ENCODE measurements at places on chromosomes 11 and 22. TPM values are rescaled to one million over a fixed set of nuclear protein-coding genes. Genes with fewer than 3 reads are reported as not detected.

Gene NLRX1
- total RNA-seq = 30.4 TPM

Gene SLC1A2
- 19.2 TPM for total RNA-seq

GRCh38 chr22:23393721-23394320 is 186.3 kb downstream of the IGLL1 start:
- no peak for DNase-seq

GRCh38 chr11:46352063-46352841 is 5.0 kb downstream of the DGKZ start:
- DNase-seq = peak; percentile 71

GRCh38 chr11:125401235-125401634 is 94.8 kb downstream of the FEZ1 start:
- DNase-seq = no peak

DNA sequence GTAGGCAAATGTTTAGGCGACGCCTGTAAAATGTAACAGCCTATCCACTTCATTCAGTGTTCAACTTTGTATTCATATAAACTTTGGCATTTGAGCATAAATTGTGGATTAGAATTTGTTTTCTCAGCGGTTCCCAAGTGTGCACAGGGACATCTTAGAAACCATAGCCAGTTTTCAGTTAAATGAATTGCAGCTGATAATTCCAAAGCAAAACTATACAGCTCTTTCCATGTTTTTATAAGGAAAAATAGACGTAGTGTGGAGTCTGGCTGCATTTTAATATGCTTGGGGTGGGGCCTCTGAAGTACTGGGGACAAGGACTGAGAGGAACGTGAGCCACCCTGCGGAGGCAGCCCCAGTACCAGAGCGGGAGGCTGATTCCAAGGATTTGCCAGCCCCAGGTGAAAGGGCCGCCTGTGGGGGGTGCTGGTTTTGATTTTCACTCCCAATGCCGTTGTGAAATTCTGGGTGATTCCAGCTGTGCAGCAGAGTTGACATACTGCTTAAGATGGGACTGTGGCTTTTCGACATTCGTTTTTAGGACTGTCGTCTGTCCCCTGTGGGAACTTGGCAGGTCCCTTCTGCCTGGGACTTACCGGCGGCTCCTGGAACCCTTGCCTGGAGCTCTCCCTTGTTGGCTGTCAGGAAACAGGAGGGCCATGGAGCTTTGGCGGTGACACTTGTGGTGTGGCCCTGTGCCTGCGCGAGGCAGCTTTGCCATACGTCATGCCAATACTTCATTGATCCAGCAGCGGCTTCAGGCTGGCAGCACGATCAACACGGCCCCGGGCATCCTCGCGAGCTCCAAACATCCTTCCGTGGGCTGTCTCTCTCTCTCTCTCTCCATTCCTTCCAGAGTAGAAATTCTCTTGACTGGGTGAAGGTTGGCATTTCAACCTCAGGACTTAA is 370.9 kb downstream of the TBC1D22A start:
- no peak for DNase-seq

Gene GPHA2
- not detected for total RNA-seq

DNA sequence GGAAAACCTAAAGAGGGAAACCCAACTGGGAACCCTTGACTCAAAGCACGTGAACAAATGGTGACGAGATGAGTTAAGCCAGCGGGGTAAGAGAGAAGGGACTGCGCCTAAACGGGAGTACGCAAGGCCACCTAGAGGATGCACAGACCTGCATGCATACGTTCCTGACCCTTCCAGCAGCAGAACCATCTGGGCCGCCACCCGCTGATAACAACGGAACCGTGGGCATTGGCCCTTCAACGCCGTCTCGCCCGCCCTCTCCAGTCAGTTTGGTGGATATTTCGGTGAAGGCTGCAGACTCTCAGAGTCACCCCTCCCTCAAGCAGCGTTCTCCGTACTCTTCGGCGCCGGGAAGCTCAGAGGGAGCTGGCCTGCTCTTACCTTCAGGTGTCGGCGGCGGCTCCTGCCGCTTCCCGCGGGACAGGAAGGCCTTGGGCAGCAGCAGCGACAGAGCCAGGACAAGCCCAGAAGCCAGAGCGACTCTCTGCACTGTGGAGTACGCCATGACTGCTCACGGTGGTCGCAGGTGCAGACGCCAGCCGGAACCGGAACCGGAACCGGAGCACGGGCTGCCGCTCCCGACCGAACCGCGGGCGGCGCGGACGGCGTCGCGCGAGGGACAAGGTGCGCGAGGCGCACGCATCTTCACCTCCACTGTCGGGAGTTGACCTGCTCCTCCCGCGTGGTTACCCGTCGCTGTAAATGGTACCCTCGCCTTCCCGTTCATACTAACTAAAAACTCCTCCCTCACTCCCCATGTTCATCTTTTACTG is at the start of gene RIC3:
TSS of gene RIC3 (minus strand) at position 541 of the 773 bp plus-strand sequence. CDS start at position 505, 36 bp downstream.
- DNase-seq = peak; percentile 54

Gene CRYBB3
- not detected for total RNA-seq

- no peak for DNase-seq
Measured at GRCh38 chr22:28111501-28112189, 192.6 kb upstream of the PITPNB start.

Gene NXPE4
- not detected for total RNA-seq

GRCh38 chr22:39706376-39707140 is 136.0 kb downstream of the CACNA1I start:
- DNase-seq = no peak

DNA sequence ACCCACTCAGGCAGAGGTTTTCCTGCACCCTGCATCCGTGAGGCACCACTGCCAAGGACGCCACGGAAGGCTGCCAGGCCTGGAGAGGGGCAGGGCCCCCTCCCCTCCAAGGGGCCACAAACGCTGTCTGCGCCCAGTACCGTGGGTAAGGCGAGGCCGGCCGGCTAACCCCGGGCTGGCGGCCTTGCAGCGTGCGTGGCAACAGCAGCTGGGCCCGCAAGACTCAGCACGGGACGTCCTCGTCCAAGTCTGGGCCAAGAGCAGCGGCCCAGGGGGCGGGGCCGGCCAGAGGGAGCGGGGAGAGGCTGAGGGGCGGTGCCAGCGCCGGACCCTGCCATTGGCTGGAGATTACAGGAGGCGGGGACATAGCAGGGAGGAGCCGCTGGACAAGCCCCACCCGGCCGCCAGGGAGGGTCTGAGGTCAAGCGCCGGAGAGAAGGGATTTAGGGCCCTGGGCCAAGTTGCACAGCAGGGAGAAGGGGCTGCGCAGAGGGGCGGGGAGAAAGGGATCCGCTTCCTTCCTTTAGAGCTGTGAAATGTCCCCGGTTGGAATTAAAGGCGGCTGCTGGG is 16.0 kb downstream of the SLC43A1 start:
- DNase-seq = peak; percentile 98

GRCh38 chr11:69509381-69509780 is 27.9 kb downstream of the LINC01488 start:
- no peak for DNase-seq

DNA sequence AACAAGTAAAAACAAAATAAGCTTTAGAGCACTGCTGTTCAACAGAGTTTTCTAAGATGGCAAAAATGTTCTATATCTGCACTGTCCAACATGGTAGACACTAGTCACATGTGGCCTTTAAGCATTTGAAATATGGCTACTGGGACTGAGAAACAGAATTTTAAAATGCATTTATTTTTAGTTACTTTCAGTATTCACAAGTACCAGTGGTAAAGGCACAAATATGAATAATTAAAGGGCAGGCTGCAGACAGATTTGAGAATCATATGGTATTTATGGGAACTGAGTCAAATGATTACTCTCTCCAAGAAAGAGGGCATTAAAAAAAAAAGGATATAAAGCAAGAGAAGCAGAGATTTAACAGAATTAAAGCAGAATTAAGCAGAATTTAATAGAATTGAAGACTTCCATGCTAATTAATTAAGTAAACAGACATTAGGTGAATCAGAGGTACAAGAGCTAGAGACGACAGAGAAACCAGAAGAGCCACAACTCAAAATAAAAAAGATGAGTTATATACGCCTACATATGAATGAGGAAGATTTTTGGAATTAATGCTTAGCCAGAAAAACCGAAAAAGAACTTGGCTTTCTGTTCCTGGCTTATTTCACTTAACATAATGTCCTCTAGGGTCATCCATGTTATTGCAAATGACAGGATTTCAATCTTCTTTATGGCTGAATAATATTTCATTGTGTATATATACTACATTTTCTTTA is 160.4 kb downstream of the ATG16L2 start:
- no peak for DNase-seq

DNA sequence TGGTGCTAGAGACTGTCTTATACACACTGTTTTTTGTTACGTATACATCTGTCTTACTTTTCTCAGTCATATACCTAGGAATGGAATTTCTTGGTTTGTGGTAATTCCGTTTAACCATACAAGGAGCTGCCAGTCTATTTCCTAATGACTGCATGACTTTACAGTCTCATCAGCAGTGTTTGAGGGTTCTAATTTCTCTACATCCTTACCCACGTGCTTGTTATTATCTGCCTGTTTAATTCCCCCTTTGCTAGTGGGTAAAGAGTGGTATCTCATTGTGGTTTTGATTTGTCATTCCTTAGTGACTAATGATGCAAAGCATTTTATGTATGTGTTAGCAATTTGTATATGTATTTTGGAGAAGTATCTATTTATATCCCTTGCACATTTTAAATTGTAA is 1008.0 kb downstream of the FAM181B start:
- DNase-seq = no peak

DNA sequence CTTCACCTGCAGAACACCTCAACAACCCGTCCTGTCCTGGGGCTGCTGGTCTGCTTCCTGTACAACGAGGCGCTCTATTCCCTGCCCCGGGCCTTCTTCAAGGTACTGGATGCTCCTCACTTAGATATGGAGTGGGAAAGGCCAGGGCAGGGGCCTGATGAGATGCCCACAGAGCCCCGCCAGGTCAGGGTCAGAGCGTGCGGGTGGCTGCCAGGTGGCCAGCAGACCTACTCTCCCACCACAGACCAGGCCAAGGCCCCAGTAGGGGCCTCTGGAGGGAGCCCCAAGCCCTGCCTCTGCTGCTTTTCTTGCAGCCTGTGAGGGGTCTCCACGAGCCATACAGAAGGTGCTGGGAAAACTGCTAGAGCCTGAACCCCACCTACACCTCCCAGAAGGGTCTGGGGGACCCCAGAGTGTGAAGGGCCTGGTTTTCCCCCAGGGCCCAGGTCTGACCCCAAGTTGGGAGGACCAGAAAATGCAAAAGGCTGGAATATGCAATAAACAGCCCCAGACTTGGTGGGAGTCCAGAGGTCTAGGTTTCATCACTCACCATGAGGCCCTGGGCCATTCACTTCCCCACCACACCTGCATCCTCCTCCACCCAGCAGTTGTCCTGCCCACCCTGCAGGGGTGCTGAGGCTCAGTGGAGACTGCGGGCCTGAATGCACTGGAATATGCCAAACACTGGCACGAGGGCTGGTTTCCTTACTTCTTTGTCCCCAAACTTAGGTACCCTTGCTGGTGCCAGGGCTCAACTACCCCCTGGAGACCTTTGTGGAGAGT is 14.7 kb downstream of the ZDHHC24 start:
- no peak for DNase-seq

Gene C11orf68
- 13.8 TPM for total RNA-seq

DNA sequence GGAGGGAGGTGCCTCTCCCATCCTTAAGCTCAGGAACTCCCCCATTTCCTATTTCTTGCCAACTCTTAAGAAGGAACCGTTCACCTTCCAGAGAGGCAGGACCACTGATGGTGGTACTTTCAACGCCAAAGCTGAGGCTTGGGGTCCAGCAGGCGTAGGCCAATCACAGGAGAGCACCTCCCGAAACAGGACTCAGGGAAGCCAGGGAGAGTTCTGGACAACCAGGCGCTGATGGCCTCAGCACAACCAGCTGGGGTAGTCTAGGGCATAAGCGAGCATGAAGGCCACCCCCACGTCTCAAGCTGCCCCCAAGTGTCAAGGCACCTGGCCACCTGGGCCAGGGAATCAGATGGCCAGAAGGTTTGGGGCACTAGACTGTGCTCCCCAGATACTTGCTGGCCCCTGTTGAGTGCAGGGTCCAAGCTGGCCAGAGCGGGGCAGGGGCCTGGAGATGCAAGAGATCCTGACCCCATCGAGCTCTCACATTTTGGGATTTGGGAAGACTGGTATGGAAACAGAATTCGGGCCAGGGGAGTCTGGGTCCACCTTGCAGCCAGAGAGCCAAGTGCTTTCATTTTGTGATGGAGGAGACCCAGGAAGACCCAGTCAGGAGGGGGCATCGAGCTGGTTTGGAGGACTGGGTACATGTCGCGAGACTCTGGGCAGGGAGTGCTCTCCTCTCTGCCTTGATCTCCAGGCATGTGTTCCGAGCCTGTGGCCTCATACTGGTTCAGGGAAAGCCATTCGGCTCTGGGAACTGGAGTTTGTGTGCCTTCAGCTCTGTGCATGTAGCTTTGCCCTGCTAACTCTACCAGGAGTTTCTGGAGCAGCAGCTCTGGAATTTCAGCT is 926 bp downstream of the CD6 start:
- no peak for DNase-seq

- no peak for DNase-seq
Measured at GRCh38 chr11:15027956-15028355, 45.4 kb upstream of the CALCB start.

DNA sequence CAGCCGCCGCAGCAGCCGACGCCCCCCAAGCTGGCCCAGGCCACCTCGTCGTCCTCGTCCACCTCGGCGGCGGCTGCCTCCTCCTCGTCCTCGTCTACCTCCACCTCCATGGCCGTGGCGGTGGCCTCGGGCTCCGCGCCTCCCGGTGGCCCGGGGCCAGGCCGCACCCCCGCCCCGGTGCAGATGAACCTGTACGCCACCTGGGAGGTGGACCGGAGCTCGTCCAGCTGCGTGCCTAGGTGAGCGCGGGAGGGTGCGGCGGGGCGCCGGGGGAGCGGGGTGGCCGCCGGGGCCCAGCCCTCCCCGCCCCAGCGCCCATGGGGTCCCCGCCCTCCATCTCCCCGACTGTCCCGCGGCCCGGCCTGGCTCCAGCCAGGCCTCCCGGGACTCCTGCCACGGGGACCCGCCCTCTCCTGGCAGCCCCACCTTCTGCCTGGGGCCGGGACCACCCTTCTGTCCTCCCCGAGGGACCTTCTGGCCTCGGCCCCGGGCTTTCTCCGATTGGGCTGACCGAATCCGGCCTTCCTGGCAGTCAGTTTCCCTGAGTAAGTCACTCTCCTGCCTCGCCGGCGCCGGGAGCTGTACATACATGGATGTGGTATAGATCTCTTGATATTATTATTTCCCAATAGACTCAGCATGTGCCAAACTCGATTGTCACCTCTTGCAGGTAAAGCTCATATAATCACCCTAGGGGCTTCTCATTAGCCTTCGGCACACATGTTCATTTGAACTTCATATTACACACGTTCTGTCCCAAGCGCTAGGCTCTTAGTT is 720 bp downstream of the PACS1 start:
- peak; percentile 74 for DNase-seq

Gene SYT8
- 1.2 TPM for total RNA-seq

Gene CHST1
- total RNA-seq = 1.1 TPM

DNA sequence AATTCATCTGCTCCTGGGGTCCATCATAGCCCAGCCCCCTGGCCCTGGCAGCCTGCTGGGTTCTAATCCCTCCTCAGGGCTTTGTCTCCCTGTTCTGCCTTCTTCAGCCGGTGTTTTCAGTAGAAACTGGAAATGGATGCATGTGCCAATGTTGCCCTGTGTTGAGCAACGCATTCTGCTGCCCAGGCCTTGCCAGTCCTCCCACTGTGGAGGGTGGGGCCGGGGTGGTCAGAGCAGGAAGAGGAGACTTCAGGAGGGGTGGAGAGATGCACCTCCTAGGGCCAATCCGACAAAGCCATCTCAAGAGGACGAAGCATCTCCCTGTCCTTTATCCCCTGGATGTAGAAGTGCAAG is 27.6 kb upstream of the ZBTB16 start:
- no peak for DNase-seq

- no peak for DNase-seq
Measured at GRCh38 chr11:12783765-12784164, 109.5 kb downstream of the TEAD1 start.

Measured in adrenal gland (tissue), 19 donors.